Stimulated activated CD4-positive, alpha-beta T cell treated with anti-CD3 and anti-CD28 coated beads, Interleukin-1b, Interleukin-23, amount 100 ng/mL, for 1 hour (primary cell): ENCODE measurements at places on chromosomes 6 and 20.

- no peak for DNase-seq
These were observed 125.9 kb upstream of the CD93 start for GRCh38 chr20:23212011-23212410.

- DNase-seq: no peak
These were observed 38.5 kb upstream of the PTPRK start for GRCh38 chr6:128558924-128559323.

- DNase-seq: peak; percentile 47
These were observed 2.1 kb downstream of the SOX12 start for GRCh38 chr20:327186-328026.

GRCh38 chr6:91082311-91082832 lies 495.5 kb upstream of the MAP3K7 start:
- no peak for DNase-seq

- no peak for DNase-seq
These were observed 2.6 kb upstream of the WFDC8 start for GRCh38 chr20:45581702-45582101.

DNA sequence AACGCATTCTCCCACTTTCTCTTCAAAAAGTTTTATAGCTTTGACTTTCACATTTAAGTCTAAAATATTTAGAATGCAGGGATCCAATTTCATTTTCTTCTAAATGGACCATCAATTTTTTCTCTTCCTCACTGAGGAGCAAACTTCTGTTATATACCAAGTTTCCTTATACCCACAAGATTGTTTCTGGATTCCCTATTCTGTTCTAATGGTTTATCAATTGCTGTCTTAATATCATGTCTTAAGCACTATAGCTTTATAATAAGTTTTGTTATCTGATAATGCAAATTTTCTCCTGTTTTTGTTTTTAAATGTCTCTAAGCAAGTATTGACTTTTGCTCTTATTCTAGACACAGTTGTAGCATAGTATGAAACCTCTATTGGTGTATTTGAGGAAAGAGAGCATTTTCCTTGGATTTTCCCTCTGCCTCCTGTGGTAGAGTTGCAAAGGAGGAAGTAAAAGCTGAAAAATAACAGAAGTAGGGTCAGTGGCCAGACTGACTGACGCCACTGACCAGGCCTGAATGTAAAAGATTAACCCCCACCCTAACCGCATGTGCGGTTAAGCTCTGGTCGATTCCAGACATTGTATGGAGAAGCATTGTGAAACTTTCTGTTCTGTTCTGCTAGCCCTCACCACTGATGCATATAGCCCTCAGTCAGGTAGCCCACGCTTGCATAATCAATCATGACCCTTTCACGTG lies 40.3 kb downstream of the GPX5 start:
- no peak for DNase-seq

- DNase-seq: no peak
These were observed 253.7 kb upstream of the SUPT3H start for GRCh38 chr6:45631396-45631795.

- no peak for DNase-seq
These were observed 20.9 kb downstream of the UTRN start for GRCh38 chr6:144305985-144306384.

GRCh38 chr6:101266063-101266462 lies 127.4 kb upstream of the GRIK2 start:
- no peak for DNase-seq

GRCh38 chr6:19844689-19845088 lies 7.5 kb downstream of the ID4 start:
- DNase-seq: no peak

DNA sequence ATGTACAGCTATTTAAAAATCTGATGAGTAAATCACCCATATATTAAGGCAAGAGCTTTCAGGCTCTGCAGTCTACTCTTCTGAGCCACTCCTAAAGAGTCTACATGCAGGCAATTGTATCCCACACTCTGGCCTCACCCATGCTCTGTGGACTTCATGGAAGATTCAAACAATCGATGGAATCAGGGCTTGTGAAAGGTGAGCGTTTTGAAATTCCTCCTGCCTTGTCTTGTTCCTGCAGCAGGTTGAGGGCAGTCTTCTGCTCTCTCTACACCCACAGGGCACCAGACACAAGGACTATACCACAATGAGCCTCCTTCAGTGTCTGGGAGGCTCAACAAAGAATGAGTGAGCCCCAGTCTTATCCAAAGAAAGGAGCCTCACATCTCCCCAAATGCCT lies 51.1 kb downstream of the TBC1D7 start:
- no peak for DNase-seq

DNA sequence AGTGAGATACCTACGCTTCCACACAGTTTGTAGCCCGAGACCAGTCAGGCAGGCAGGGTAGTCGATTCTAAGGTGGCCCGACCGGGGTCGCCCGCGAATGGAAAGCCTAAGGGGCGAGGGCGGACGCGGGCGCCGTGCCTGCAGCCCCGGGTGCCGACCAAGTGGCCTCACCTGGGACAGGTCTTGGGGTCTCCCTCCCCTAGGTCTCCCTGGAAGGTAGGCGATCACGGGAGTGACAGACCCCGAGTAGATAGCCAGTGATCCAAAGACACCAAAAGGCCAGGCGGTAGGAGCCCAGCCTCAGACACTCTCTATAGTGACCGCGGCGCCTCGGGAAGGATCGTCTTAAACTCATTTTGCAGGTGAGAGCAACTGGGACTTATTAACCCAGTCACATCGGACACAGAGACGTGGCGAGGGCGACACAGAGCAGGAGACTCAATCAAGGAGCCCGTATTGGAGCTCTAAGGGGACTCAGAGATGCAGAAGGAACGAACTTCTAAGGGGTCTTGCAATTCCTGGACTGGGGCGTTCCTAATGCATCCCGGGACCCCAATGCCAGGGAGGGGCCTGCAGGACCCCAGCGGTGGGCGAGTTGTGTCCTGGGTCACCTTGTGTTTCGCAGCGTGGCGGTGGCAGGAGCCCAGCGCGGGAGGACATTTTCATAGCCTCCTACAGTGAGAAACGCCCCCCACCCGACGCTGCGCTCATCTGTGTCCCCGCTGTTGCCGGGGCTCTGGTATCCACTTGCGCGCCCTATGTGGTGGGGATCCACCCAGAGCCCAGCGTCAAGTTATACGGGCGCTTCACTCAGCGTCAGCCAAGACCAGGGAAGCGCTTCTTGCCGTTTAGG lies 2.1 kb upstream of the VSX1 start:
- no peak for DNase-seq

- DNase-seq: no peak
These were observed 25.2 kb downstream of the MEI4 start for GRCh38 chr6:77678048-77678447.
